AG10803 (cell line): ENCODE measurements at places on chromosomes 6 and 20.

GRCh38 chr6:109052018-109052651 lies 42.5 kb downstream of the SESN1 start:
- no peak for DNase-seq

- DNase-seq: no peak
Observed at GRCh38 chr6:127267646-127268625, 1.3 kb downstream of the RNF146 start.

DNA sequence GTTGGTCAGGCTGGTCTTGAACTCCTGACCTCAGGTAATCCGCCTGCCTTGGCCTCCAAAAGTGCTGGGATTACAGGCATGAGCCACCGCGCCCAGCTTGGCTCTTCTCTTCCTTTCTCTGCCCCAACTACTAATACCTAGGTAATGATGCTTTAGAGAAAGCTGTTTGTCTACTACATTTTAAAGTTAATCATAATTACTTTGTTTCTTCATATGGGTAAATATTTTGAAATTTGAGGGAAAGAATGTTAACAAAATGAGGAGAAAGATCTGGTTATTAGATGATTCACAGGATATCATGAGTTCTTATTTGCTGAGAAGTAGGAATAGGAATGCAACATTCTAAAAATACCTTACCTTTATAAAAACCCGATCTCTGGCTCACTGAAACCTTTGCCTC lies 18.4 kb upstream of the PTPRK start:
- DNase-seq: peak; percentile 56

- no peak for DNase-seq
Observed at GRCh38 chr6:75494290-75494689, 690 bp upstream of the FILIP1 start.

- DNase-seq: no peak
Observed at GRCh38 chr6:131058236-131058635, 4.8 kb downstream of the EPB41L2 start.

- peak; percentile 39 for DNase-seq
Observed at GRCh38 chr6:44730771-44731391, 343.4 kb downstream of the CDC5L start.

GRCh38 chr20:16472045-16472872 lies 101.0 kb downstream of the KIF16B start:
- DNase-seq: no peak

DNA sequence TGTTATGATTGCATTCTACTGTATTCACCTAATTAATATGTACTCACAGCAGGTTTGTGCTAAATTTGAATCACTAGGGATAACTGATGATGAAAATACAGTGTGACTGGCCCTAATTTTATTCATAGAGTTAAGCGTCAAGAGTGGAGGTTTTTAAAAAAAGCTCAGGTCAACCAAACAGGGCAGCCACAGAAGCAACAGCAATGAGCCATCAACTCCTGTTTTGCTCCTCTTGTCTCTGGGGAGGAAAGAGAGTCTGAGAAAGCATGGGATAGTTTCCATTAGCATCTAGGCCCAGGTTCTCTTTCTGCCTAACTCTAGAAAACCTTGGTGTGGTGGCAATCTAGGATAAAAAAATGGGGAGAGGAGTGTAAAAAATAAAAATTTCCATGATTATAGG lies 122.1 kb downstream of the OGFRL1 start:
- no peak for DNase-seq

DNA sequence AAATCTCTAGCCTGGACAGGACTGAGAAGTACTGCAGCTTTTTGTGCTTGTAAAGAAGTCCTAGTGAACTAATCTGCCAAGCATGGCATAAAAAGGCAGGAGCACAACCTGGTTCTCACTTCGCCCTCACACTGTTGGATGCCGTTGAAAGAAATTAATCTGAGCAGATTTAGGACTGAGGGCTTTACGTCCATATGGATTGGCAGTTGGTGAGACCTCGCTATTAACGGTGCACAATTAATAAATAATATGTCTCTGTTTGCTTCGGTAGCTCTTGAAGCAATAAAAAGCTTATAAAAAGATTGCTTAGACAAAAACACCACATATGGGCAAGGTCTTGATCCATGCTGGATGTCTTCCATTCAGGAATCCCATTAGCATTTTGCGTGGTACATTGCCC lies 185.6 kb upstream of the EPHA7 start:
- no peak for DNase-seq
